SK-N-MC (cell line): ENCODE measurements at places on chromosomes 6 and 20.
A peak's percentile ranks its signal among the peaks of the same experiment; 100 is the strongest.

DNA sequence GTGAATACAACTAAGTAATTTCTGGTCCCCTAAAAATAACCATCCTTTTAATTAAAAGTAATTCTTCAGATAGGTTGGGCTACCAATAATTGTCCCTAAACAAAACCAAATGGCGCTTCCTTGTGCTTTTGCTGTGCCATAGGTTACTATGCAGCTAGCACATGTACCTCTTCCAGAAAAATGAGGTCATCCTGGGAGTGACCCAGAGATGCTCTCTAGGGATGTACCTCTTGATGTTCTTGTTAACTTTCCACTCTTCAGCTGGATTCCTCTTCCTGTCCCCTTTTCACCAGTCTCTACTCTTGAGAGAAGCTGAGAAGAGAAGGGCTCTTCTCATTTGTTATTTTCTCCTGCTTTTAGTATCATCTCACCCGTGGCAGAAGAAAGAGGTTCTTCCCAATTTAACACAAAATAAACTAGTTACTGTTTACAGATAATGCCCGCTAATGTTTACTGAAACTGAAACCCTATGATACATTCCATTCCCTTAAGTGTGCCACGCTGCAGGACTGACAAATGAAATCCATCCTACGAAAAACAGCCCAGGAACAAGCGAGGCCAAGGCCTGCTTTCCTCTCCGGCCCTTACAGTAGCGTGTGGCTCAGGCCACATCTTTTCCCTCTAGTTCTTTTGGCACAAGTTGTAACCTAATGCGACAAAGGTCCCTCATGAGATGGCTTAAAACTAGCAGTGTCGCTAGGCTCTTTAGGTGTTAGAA lies 24.2 kb downstream of the MRS2 start:
- DNase-seq: no peak

GRCh38 chr6:145309842-145310535 lies 425.3 kb downstream of the EPM2A start:
- DNase-seq: no peak

- no peak for DNase-seq
Measured at GRCh38 chr6:98832284-98833056, 1.9 kb upstream of the POU3F2 start.

DNA sequence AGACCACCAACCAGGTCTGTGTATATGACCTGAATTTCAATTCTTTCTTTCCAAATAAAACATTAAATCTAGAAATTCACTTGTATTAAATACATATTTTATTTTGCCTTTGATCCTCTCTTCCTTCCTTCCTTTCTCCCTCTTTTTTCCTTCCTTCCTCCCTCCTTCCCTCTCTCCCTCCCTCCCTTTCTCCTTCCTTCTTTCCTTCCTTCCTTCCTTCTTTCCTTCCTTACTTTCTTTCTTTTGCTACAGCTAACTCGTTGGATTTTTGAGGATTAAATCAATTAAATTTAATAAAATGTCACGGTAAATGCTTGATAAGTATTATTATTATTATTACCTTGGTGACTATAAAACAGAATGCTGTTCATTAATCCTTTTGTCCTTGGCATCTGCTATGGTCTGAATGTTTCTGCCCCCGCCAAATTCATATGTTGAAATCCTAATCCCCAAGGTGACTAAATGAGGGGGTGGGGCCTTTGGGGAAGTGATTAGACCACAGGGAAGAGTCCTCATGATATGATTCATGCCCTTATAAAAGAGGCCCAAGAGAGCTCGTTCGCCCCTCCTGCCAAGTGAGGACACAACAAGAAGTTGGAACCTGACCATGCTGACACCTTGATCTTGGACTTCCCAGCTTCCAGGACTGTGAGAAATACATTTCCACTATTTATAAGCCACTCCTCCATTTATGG lies 67.6 kb upstream of the BTBD3 start:
- no peak for DNase-seq

DNA sequence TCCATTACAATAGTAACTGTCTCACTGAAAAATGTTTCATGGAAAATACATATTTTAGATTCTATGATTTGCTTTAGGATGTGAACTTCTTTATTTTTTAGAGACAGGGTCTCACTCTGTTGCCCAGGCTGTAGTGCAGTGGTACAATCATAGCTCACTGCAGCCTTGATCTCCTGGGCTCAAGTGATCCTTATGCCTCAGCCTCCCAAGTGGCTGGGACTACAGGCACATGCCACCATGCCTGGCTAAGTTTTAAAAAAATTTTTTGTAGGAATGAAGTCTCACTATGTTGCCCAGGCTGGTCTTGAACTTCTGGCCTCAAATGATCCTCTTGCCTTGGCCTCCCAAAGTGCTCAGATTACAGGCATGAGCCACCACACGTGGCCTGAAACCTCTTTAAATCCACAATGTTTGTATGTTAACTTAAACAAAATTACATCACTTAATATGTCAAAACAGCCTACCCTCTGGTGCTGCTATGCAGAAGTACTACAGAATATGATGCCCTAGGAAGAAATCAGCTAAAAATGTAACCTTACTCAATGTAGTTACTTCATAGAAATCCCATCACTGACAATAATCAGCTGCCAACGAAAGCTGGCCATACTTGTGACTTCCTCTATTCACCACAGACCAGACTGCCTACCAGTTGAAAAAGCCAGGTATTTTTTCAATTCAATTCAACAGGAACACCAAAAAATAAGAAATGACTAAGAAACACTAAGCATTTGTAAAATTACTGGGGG lies 17.6 kb downstream of the EEF1A1 start:
- no peak for DNase-seq

DNA sequence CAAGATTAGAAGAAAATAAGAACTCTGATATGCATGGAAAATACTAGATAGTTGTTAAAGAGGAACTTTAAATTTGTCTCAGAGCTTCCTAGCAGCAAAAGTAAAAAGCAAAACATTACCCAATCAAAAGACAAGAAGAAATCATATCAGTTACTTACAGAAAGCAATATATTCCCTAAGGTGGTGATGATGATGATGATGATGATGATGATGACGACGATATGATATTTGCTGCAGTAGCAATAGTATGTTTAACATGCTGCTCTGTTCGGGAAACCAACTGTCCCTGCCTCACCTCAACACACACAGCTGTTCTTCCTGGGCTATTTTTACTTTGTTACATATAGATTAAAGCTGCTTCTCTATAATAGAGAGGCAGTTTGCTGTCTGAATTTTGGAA lies 12.0 kb upstream of the TBX18 start:
- DNase-seq: no peak

DNA sequence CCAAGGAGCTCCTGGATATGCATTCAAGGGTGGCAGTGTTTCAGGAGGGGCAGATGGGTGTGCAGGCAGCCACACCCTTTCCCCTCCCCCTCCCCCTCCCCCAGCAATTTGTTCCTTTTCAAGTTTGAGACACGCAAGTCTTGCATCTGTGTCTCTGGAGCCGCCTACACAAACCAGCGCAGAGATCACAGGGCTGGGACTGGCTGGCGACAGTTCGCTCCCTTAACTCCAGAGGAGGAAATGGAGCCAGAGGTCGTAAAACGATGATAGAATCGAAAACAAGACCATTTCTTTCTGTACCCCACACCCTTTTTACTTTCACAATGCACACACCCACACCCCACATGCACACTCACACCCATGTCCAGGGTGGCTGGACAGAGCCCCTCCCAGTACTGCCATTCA lies 163.1 kb downstream of the LY86 start:
- no peak for DNase-seq

DNA sequence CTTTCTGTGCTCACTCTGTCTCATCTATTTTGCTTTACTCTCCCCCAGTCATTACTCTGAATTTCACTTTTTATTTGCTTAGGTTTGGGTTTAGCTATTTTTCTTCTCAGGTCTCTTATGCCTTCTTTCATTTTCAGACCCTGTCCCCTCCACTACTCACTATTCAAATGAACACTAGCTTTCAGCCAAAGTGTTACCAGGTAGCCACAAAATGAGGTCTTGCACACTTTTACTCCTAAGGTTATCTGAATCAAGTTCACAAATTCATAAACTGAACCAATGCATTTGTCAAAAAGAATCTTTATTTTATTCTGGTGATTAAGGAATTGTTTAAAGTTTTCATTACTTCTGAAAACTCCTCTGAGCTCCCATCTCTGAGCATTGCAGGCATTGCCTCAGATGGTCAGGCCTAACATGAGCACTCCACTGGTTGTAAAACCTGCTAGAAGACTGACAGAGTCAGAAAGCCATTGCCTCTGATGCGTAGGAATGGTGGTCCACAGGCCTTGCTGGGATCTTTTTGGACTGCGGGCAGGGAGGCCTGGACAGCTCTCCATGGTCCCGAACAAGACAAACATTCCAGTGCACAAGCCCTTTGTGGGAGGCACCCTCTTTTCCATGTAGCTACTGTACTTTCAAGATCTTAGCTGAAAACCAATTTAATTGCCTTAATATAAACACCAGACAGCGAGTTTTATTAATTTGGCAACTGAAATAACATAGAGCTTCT lies 48.5 kb downstream of the FYN start:
- no peak for DNase-seq

- DNase-seq: no peak
Measured at GRCh38 chr20:4925842-4926530, 75.3 kb downstream of the SLC23A2 start.

DNA sequence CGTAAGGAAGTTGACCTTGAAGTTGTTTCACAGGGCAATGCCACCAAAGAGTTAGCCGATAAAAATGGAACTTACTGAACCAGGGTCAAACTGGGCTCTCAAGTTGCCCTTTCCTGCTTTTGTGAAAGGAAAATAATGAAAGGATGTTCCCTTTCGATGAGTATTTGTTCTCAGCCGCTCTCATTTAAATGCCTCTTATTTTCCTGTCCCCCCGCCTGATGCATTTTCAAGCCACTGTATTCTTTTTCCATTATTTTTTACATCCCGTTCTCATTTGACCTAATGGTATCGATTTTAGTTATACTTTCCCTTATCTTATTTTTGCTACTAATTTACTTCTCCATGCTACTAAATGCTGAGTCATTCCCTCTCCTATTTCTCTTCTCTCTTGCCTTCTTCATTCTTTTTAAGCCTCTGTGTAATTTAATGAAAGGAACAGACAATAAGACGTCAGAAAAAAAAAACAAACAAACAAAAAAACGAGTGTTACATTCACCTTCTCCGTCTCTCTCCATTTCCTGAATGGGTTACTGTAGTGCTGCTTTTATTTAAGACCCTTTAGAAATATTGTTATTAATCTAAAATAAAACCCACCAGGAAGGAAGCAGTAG lies 655 bp upstream of the NDUFAF4 start:
- no peak for DNase-seq

DNA sequence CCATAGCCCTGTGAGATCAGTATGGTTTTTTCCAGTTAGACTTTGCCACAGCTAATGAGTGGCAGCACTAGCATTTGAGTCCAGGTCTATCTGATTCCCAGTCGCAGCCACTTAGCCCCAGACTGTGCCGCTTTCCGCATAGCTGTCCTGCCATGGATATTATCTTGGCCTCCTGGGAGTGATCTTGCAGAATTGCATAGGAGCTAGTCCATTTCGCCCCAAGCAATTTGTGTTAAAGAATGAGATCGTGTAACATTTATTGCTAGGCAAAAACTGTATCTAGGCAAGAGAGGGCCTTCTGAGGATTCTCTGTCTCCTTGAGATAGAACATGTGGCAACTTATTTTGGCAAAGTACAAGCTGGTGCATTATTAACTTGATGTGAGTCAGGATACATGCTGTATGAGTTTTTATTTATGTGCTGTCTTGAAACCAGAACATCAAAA lies 74.2 kb downstream of the EZR start:
- peak; percentile 98 for DNase-seq

DNA sequence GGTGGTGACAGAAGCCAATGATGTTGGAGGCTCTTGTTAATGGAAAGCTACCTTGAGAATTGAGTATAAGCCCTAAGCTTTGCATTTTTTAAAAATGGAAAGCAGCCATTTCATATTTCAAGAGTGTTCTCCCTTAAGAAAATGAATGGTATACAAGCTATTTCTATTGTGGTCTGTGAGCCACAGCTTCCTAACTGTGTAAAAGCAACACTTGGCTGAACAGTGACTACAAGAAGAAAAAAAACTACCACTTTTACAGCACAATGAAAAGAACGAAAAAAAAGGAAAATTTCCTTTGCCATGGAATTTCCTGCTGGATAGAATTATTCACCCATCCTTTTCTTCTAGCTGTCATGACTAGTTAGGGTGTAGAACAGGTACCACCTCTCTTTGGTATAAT lies 397.1 kb upstream of the BTBD3 start:
- no peak for DNase-seq

DNA sequence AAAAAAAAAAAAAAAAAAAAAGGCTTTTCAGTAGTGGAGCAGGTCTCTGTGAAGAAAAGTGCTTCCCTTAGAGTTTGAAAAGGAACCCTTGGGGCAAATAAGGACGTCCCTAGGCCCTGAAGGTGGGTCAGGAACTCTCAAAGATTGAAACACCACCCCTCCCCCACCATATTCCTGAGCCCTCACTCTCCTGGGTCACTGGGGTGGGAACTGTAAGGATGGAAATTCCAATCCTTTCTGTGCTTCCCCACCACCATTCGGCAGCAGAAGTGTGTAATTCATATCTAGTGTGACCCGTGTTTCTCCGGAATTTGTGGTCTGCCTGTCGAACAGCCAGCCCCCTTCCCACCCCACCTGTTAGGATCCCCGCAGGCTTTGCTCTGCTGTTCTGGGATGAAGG lies 12.3 kb downstream of the CDYL start:
- no peak for DNase-seq

- DNase-seq: no peak
Measured at GRCh38 chr20:22303523-22303922, 280.8 kb downstream of the FOXA2 start.

DNA sequence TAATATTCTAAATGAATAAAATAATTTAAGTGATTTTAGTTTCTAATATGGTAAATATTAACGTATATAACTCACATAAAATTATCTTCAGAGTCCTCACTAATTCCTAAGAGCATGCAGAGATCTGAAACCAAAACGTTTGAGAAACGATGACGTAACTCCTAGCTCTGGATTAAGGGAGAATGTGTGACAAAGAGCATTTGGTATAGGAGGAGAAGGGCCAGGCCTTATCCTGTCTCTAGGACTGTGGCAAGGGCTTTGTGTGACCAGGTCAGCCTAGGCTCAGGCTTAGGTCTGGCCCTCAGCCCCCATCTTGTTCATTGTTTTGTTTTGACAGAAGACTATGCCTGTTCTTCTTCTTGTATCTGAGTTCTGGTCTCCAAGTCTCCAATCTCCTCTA lies 19.2 kb upstream of the POLR1H start:
- no peak for DNase-seq

GRCh38 chr20:63317061-63317460 lies 24.1 kb downstream of the COL20A1 start:
- no peak for DNase-seq

DNA sequence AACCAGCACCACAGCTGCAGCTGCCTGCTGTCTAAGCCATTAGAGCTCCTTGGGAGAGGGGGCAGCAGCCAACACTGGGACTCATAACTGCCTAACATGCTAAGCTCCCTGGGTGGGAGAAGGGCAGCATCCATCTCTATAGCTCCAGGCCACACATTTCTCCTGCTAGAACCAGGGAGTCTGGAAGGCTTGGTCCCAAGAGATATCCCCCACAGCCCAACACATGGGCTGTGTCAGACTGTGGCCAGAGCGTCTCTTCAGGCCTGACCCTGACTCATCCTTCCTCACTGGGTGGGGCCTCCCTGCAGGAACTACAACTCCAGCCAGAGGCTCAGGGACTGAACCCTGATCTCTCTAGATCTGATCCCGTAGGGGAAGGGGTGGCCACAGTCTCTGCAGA lies 411.1 kb downstream of the HDGFL1 start:
- no peak for DNase-seq

GRCh38 chr20:53937339-53937741 lies 133.1 kb downstream of the BCAS1 start:
- DNase-seq: no peak
